ENCODE measurements at places on chromosomes 5 and 9. TPM values are rescaled to one million over a fixed set of nuclear protein-coding genes. Genes with fewer than 3 reads are reported as not detected.

The GFI1B gene
- total RNA-seq: 0.64 TPM

The DBH gene
- total RNA-seq: 9.3 TPM

The SCGB3A2 gene
- not detected for total RNA-seq

DNA sequence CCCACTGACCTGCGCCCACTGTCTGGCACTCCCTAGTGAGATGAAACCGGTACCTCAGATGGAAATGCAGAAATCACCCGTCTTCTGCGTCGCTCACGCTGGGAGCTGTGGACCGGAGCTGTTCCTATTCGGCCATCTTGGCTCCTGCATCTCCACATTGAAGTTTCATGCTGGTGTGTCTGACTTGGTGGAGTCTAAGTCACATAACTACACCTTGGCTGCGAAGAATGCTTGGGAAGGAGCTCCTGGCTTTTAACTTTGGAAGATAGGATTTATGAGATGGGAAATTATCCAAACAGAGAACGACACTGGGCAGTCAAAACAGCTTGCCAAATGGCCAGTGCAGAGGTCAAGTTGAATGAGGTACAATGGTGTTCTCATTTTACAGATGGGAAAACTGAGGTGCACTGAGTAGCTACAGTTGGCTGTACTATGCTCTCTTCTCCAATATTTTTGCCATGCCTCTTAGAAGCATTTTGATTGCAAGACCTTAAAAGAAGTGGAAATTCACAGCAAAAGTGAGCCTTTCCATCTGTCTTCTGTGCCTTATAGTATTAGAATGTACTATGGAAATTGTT, 36.7 kb downstream of the CCDC192 start:
- no peak overlapping the region for H3K4me3 ChIP-seq
- no peaks in the 10 kb centered on the region for H3K27me3 ChIP-seq
- DNase-seq: no peak
- no peaks in the 10 kb centered on the region for H3K4me1 ChIP-seq
- no peak overlapping the region for H3K27ac ChIP-seq

DNA sequence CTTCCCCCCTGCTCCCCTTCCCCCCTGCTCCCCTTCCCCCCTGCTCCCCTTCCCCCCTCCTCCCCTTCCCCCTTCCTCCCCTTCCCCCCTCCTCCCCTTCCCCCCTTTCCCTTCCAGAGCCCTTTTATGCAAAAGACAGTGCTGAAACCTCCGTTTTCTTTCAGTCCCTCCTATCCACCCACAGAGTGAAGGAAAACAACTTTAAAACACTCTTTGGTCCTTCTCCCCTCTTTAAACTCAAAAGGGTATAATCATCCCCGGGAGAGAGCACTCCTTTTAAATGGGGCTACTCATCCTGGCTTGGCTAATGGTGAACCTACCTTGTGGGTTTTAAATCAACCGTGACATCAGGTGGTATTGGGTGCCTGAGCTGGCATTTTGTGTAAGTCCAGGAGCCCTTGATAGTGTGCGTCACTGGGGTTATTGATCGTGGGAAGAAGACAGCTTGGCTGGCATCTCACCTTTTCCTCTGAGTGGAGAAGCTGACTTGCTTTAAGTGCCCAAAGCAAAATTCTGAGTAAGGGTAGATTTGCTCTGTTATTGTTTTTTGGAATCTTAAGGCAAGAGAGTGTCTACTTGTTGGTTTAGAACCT, 2.7 kb downstream of the LARP1 start:
- no peak overlapping the region for H3K27ac ChIP-seq
- no peak for DNase-seq
- peaks cover 38% of the 10 kb centered on the region for H3K4me1 ChIP-seq

- H3K4me1 ChIP-seq: no peaks in the 10 kb centered on the region
- H3K36me3 ChIP-seq: no peaks in the 10 kb centered on the region
- no peak for DNase-seq
- no peak overlapping the region for H3K27ac ChIP-seq
- no peaks in the 10 kb centered on the region for H3K27me3 ChIP-seq
These were observed 119.8 kb downstream of the PRDM6 start for GRCh38 chr5:123208668-123209501.

DNA sequence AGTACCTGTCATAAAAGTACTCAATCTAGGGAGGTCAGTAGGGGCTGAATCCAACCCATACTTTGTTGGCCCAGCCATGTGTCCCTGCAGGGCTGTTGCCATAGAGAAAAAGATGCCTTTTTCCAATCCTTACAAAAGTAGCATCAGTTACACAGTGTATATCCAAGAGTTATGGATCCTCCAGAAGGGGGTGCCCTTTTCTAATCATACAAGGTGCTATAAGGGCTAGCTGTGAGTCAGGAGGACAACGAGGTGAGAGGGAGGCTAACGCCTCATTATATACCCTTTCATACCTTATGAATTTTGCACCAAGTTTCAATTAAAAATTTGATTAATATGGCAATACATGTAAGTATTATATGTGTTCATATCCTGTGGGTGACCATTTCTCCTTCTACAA, 4.8 kb downstream of the KIAA0825 start:
- H3K4me3 ChIP-seq: no peak overlapping the region
- H3K36me3 ChIP-seq: no peaks in the 10 kb centered on the region
- no peaks in the 10 kb centered on the region for H3K4me1 ChIP-seq

Measured in right lobe of liver (tissue), 6 donors.